ENCODE measurements at places on chromosomes 5 and 9.

GRCh38 chr5:119476341-119476740 is 24.0 kb downstream of the HSD17B4 start:
- DNase-seq, result no peak

DNA sequence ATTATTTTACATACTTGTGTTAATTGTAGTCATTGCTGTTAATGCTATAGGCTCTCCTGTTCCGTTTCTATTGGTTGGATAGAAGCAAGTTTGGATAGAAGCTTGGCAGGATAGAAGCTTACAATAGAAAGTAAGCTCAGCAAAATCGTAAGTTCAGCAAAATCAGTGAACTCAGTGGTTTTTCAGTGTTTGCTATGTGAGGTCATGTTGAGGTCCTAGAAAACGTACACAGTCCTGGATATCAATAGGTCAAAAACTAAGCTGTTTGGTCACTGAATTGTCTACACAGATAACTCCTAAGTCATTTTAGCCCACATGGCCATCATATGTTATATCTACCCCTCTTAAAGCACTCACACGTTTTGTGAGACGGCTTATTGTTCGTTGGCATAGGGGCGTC is 299.4 kb downstream of the MAN2A1 start:
- DNase-seq, result no peak

GRCh38 chr5:2149195-2149539 is 266.4 kb upstream of the IRX4 start:
- no peak for DNase-seq

DNA sequence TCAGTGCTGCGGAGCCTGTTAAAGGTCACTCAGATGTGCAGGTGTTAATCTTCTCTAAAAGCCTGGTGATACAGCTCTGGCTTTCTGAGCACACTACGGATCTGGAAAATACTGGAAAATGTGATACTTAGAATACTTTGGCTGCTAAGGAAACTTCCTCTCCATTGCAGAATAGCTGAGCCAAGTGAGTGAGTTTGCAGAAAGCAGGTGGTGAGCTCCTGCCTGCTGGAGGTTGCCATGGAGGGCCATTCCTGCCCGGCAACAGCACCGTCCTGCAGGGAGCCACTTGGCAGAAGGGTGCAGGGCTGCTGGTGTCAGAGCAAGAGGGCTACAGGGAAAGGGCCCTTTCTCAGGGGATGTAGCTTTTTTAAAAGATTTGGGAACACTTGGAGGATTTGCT is 40.7 kb downstream of the SECISBP2 start:
- DNase-seq, result no peak

GRCh38 chr9:16267281-16268066 is 603.0 kb downstream of the BNC2 start:
- no peak for DNase-seq

DNA sequence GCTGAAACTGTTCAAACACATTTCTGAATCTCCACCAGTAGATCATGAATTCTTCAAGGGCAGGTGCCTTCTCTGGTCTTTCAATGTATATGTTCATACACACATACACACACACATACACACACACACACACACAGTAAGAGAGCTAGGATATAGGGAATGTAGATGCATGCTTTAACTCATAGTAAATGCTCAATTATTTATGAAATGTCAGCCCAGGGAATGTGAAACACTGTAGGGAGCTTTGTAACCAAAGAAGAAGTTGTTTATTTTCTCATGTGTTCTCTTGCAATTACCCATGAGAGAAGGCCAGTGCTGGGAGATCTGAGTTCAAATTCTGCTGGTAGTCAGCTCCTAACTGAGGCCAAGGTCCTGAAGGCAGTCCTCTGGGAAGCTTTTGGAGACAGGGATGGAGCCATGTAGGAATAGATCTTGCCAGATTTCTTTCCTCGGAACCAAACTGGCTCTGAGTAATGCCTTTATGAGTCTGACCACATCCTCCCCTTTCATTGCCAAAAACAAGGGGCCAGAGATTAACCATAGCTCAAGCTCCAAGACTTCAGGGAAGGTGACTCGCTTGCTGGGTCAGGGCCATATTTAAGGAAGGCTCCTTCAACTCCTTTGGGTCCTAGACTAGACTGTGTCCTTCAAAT is 487.0 kb upstream of the TNC start:
- no peak for DNase-seq

DNA sequence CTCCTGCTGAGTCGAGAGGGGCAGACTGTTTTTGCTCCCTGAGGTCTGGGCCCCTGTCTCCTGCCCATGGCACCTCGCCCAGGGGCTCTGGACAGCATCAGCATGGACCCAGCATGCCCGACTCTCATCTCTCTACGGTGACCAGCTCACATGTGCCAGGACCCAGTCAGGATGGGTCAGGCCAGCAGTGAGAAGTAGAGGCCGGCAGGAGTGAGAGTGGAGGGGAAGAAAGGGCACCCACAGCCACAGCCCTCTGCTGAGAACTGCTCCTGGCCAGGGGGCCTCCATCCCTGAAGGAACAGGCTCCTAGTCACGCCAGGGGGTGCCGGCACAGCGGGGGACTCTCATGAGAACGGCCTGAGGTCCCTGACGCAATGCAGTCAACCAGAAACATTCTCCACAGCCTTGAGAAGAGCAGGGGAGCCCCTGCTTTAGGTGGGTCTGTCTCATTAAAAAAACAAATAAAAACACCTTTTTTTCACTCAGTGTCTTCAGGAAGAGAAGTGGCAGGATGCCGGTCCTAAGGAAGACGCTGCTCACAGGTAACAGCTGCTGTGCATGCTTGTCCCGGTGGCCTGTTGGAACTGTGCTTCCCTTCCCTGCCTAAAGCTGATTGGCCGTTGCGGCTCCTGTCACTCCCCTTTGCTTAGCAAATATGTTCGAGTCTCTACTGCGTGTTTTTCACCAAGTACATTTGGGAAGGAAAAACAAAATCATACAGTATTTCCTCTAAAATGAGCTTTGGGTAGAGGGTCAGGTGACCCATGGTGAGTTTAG is 85.7 kb upstream of the FBXW11 start:
- DNase-seq, result no peak

DNA sequence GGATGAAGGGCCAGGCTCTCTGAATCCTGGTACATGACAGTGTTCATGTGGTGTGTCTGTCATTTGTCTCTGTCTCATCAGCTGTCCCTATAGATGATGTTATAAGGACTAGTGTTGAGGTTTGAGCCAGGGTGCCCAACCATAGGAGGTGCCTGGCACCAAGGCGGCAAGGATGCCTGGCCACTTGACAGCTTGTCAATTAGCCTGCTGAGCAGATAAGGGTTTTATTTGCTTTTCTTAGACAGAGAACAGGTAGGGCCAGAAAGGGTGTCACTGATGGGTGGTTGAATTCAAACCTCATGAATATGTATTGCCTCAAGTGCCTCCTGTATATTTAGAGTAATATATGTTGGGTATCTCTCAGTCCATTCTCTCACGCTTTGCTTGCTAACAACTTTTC is 30.1 kb upstream of the AUH start:
- DNase-seq, result no peak

- no peak for DNase-seq
These were observed 23.1 kb upstream of the CKMT2 start for GRCh38 chr5:81209869-81210493.

DNA sequence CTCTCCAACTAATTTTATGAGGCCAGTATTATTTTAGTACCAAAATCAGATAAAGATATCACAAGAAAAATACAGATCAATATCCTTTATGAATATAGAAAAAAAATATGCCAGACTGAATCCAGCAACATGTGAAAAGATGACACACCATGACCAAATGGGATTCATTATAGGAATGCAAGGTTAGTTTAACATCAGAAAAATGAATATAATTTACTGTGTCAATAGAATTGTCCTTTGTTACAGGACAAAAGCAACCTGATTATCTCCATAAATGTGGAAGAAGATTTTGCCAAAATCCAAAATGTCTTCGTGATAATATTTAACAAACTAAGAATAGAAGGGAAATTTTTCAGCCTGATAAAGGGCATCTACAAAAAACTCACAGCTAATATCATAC is 66.4 kb upstream of the DAB2 start:
- no peak for DNase-seq

Data from stimulated activated CD4-positive, alpha-beta T cell treated with anti-CD3 and anti-CD28 coated beads, Interleukin-12 subunit alpha, Interleukin-12 subunit beta, amount 100 ng/mL, for 4 hours (primary cell).